ENCODE measurements at places on chromosomes 6 and 20. TPM values are rescaled to one million over a fixed set of nuclear protein-coding genes. Genes with fewer than 3 reads are reported as not detected.

Gene FAM83C
- total RNA-seq: 0.06 TPM

Gene NOP56
- 613 TPM for total RNA-seq

Gene FANCE
- total RNA-seq: 3.6 TPM

Gene ZSCAN16
- total RNA-seq: 4.4 TPM

Gene EYA2
- total RNA-seq: 2.5 TPM

Gene DLK2
- 7.0 TPM for total RNA-seq

Gene GSTA2
- total RNA-seq: not detected

Gene HLA-DPB1
- total RNA-seq: not detected

Gene ACTL10
- total RNA-seq: not detected

Gene PSORS1C1
- 4.2 TPM for total RNA-seq

Gene PI16
- not detected for total RNA-seq

Data from A549 treated with Mapracorat at 1 μM for 4 hours (cell line).